ENCODE measurements at places on chromosomes 11 and 22. TPM values are rescaled to one million over a fixed set of nuclear protein-coding genes. Genes with fewer than 3 reads are reported as not detected.

DNA sequence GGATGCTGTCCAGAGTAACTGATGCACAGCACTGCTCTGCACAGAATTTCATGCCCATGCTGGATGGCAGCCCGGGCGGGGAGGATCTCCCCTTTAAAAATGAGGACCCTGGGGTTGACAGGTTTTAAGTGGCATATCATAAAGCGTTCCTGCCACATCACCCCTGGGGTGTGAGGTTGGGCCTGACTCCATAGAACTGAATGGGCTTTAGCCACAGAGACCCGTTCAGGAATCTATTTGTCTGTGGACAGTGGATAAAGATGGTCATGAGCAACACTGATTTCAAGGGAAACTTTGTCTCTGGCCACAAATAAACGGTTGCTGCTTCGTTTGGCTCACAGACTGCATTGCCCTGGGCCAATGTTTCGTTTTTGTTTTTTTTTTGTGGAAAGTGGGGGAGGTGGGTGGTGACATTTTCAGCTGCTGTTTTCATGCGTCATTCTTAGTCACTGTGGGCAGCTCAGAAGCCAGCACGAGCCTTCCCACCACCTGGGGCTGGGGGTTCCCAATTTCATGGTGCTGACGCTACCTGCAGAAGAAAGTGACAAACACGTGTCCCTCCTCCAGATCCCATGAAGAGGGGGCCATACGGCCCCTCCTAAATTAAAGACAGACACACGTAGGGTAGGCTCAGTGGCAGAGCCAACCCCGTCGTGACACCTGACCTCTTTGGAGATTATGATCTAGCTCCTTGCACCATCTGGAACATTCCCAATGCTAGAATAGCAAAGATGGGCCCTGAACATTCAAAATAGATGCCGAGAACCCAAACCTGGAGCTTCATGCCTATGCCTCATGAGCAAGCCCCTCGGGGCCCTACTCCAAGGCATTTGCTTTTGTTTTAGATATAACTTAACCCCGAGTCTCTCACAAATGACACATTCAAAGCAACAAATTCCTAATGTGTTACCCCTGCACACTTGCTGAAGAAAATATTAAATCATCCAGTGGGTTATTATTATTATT, 54.8 kb upstream of the PHF21B start:
- DNase-seq = no peak

GRCh38 chr11:128784059-128784804, 82.9 kb downstream of the KCNJ1 start:
- no peak for DNase-seq

DNA sequence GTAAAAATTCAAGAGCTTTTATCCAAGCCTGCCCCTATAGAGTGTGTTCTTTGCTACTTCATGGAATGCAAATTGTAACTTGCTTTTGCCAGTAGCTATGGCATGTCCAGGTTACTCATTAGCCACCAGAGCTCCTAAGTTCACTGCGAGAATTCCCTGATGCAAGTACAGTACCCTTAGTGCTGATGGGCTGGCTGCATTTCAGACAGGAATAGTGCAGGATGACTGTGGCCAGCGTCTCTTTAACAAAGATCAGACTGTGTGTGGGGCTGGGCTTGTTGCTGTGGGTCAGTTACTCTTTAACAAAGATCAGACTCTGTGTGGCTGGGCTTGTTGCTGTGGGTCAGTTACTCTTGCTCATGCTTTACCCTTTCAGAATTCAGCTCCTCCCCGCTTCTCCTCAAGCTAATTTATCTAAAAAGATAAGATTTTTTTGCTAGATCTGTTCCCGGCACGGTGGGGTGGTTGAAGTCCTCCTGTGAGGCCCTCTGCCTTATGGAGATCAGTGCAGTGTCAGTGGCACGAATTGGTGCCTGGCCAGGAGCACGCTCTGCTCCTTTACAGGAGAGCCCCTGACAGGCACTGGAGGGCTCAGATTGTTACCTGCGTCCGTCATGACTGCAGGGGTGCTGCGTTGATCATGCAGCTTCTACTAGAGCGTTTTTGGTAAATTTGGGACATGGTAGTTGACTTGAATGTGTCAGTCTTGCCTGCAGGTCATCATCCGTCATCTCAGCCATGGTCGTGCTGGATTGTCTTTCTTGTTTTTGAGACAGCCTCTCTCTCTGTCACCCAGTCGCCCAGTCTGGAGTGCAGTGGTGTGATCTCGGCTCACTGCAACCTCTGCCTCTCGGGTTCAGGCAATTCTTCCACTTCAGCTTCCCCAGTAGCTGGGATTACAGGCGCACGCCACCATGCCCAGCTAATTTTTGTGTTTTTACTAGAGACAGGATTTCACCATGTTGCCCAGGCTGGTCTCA, 27.0 kb downstream of the AP2A2 start:
- no peak for DNase-seq

DNA sequence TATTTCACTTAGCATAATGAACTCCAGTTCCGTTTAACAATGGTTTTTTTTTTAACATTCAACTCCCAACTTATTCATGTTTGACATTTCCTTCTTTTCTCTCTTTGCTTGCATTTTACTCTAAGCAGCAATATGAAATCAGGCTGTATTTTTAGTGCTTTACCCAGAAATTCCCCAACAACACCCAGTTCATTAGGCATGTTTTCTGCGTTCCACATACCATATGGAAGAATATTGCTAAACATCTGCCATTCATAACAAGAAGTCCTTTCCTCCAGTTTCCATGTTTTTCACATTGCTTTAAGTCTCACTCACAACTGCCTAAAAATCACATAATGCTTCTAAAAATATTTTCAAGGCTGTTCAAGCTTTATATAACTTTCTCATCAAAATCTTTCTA, 45.8 kb downstream of the PLAAT5 start:
- no peak for DNase-seq

DNA sequence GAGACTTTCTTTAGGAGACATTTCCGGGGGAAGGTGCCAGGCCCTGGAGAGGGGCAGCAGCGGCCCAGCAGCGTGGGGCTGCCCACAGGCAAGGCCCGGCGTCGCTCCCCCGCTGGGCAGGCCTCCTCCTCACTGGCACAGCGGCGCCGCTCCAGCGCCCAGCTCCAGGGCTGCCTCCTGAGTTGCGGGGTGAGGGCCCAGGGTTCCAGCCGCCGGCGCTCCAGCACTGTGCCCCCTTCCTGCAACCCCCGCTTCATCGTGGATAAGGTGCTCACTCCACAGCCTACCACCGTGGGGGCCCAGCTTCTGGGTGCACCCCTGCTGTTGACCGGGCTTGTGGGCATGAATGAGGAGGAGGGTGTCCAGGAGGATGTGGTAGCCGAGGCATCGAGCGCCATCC, 15.2 kb upstream of the MDK start:
- no peak for DNase-seq

- no peak for DNase-seq
Observed at GRCh38 chr11:73648571-73649046, 2.2 kb downstream of the PLEKHB1 start.

DNA sequence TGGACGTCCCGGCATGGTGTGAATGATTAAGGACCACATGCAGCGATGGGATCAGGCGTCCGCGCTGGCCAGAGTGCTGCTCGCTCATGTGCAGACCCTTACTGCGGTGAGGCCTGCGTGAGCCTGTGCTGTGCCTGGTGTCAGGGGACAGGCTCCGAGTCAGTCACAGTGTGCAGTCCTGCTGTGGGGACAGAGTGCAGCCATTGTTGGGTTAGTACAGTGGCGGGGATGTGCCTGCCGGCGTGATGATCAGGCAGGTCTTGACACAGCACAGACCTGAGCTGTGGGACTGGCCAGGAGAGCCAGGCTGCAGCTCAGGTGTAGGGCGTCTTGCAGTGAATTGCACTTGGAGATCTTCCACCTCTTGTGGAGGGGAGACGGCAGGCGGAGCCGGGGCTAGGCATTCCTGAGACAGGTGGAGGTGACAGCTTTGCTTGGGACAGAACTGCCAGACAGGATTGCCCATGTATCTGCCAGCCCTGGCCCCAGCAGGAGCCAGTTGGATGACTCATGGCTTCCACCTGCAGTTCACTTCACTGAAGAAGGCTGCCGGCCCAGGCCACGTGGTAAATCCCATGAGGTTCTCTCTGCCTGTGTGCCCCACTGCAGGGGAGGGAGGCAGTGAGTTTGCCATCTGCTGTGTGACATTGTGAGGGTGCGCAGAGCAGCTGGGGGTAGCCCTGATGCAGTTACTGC, 17.3 kb downstream of the TRMU start:
- no peak for DNase-seq

DNA sequence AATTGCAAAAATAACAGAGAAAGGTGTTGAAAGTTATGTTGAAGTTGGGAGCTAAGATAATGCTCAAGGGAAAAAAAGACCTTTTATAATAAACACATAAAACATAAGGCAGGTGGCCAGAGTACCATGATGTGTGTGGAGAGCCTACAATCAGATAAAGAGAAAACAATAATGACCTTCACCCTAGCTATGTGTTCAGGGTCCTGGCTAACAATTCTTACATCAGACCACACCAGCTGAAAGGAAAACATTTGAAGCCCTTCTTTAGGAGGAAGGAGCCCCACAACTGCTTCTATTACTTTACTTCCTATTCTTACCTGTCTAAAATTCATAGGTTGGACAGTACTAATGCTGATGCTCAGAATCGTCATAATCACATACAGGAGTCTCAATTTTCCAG, 2.5 kb downstream of the TSG101 start:
- no peak for DNase-seq

DNA sequence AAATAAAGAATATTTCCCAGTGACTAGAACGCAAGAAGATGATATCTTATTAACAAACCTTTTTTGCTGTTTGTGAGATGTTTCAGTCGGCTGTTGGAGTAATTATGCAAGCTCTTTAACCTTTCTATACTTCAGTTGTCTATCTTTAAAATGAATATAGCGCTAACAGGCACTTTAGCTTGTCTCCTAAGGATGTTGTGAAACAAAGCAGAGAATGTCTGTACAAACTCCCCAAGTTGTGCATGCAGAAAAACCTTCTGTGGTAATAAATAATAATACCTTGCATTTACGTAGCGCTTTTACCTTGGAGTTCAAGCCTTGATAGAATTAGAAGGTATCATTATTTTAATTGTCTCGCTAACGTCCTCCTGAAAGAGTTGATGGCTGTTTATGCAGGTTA, 1.9 kb upstream of the KDM2A start:
- DNase-seq = no peak

- no peak for DNase-seq
Observed at GRCh38 chr11:122179961-122180834, 64.2 kb upstream of the BLID start.

GRCh38 chr11:57792060-57792541, 30.5 kb downstream of the CTNND1 start:
- DNase-seq = peak; percentile 80

DNA sequence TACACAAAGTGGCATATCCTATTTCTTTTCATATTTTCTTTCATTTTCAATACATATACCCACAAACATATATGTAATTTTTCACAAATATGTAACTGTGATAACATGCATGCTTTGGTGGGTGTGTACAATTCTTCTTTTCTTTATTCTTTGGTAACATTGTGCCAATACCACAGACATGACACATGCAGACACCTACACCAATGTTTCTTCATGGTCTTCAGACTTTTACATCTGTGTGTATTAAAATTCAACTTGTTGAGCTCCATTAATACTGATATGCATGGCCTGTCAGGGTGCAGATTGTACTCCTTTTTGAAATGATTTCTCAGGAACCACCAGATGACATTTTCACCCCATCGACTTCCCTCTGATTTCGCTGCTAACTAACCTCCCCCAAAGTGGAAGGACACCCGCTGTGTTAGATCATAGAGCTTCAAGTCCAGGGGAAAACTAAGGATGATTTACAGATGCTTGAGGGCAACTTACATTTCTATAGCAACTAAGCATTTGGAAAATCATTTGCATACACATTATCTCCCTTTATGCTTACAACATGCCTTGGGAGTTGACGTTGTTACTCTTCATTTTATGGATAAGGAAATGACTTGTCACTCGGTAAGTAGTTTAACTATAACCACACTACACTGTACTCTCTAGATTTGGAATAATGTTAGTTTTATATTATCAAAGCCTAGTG, 10.5 kb upstream of the PANX3 start:
- DNase-seq = no peak

DNA sequence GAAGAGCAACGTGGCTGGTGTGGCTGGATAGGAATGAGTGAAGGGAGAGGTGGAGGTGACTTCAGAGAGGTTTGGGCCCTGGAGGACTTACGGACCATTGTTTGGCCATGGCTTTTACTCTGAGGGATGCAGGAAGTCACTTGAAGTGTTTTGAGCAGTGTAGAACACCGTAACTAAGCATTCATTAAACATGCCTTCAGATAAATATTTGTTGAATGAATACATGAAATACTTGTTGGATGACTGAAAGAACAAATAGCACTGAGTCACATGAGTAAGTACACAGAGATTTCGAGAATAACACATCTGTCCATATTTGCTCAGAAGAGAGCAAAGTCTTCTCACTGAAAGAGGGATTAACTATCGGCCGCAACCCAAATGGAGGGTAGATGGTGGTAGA, 182.7 kb upstream of the SNX19 start:
- no peak for DNase-seq

GRCh38 chr11:86476109-86476861, 101.6 kb downstream of the CCDC81 start:
- DNase-seq = no peak

DNA sequence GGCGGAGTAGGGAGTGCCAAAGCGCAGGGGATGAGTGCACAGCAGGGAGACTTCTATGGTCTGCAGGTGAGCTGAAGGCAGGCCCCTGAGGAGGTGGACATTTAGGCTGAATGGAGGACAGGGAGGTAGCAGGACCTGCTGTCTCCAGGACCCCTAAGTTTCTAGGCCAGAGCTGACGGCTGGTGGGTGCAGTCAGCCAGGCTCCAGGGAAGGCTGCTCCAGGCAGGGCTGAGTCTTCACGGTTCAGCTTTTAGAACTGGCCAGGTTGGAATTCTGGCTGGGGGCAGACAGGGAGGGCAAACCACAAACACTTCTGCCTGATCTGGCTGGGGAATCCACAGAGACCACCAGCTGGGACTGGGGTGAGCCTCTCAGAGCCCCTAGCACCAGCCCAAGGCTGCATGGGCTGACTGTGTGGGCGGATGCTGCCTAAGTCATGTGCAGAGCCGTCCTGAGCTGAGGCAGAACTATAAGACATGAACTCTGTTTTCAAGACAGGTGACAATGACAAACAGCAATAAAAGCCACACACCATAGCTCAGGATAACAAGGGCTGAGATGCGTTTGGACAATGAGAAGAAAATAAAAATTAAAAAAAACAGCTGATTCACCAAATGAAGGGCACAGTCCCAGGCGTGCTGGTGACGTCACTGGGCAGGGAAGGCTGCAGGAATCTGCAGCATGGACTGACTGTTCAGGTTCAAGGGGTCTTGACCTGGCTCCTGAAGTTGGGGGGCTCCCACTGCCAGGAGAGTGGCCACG, 10.4 kb upstream of the MALAT1 start:
- peak; percentile 88 for DNase-seq

GRCh38 chr22:39319284-39320022, at the start of gene RPL3:
Gene RPL3 (minus strand): TSS chr22:39319623. CDS start chr22:39319597, 26 bp downstream.
- peak; percentile 98 for DNase-seq

GRCh38 chr11:44335919-44336318, 26.0 kb upstream of the ALX4 start:
- DNase-seq = no peak

GRCh38 chr11:76802621-76803020, 19.5 kb downstream of the TSKU start:
- no peak for DNase-seq

- peak; percentile 83 for DNase-seq
Observed at GRCh38 chr11:69101115-69101791, 52.5 kb downstream of the TPCN2 start.

The BTBD10 gene
- 77.8 TPM for total RNA-seq

The PKDREJ gene
- total RNA-seq = 0.36 TPM

The SEC14L6 gene
- 0.41 TPM for total RNA-seq

The ACAD8 gene
- total RNA-seq = 25.5 TPM

The C11orf42 gene
- not detected for total RNA-seq

The PITPNB gene
- total RNA-seq = 96.1 TPM

The C11orf65 gene
- total RNA-seq = 0.36 TPM
